Heart left ventricle (tissue), 16 donors: ENCODE measurements at places on chromosomes 12 and 14.

GRCh38 chr12:18992336-18992735 is 137.2 kb upstream of the PLEKHA5 start:
- no peak for DNase-seq

GRCh38 chr12:92945659-92946220 is 16.6 kb upstream of the EEA1 start:
- no peak for DNase-seq

DNA sequence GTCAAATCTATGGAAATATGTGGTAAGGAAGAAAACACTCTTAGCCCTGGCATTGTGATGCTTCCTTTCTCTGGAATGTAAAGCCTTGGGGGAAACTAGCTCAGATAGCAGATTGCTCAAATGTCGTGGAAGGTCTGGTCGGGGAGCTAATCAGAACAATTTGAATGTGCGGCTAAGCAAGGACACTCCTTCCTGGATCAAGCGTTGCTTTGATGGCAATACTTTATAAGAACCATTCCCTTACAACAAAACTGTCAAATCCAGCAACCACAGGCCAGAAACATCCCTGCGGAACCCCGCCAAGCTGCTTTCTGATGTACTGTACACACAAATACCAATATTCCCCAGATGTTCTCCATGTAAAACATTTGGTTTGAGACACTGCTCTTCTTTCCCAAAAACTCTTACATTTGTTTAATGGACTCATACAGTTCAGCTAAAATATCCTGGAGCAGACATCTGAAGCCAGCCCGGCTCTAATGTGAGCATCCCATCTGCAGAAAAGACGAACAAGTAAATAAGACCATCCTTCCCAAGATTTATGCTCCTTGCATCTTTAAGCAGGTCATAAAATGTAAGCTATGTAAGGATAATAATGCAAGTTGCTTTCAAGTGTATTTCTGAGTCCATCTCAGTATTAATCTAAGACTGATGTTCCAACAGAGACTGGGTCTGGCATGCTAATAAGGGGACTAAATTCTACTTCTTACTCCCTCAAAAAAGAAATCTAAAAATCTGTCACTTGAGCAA is 20.2 kb downstream of the NUAK1 start:
- DNase-seq: no peak

- no peak for DNase-seq
Measured at GRCh38 chr12:122082621-122083356, 4.2 kb downstream of the MLXIP start.

DNA sequence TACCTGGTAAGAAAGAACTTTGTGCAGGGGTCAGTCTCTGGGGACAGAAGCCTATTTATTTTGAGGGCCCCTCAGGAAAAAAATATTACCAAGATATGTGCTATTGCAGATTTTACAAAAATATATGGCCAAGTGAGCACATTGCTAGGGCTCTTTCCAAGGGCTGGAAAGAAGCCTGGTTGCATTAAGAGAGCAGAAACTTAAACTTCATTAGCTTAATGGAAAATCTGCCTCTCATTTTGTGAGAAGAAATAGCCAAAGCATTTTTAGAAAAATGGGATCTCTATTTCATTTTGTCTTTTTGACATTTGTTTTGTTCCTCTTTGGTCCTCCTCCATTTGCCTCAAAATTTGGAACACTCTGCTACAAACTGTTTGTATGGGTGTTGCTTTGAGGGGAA is 283.5 kb downstream of the NELL2 start:
- DNase-seq: no peak
